ENCODE measurements at places on chromosomes 1 and 21. TPM values are rescaled to one million over a fixed set of nuclear protein-coding genes. Genes with fewer than 3 reads are reported as not detected.

The F13B gene
- total RNA-seq = not detected

The KRTAP13-2 gene
- total RNA-seq = not detected

The OR2T35 gene
- not detected for total RNA-seq

The PLPP3 gene
- total RNA-seq = 34.4 TPM

The GJA9 gene
- not detected for total RNA-seq

The HAO2 gene
- total RNA-seq = not detected

The RHBDL2 gene
- 0.22 TPM for total RNA-seq

The LCE3D gene
- total RNA-seq = not detected

The PPM1J gene
- total RNA-seq = 1.9 TPM

The TBX15 gene
- under 0.01 TPM for total RNA-seq

The VSIG8 gene
- not detected for total RNA-seq

The TAS1R1 gene
- total RNA-seq = not detected

The EPHB2 gene
- 59.0 TPM for total RNA-seq

The ZNF683 gene
- total RNA-seq = not detected

The IGSF5 gene
- total RNA-seq = not detected

The CR2 gene
- not detected for total RNA-seq

The MACF1 gene
- total RNA-seq = 1,006 TPM

The CLSTN1 gene
- 82.9 TPM for total RNA-seq

The CHI3L2 gene
- total RNA-seq = not detected

All from thoracic aorta endothelial cell (primary cell).